ENCODE measurements at places on chromosomes 2 and 18. TPM values are rescaled to one million over a fixed set of nuclear protein-coding genes. Genes with fewer than 3 reads are reported as not detected.

Gene DOK6
- total RNA-seq, result 1.2 TPM

Gene PAIP2B
- total RNA-seq, result 1.6 TPM

Gene FOXD4L1
- total RNA-seq, result 0.12 TPM

Gene TDRD15
- total RNA-seq, result not detected

Gene PNKD
- total RNA-seq, result 24.0 TPM

Gene ABHD1
- total RNA-seq, result under 0.01 TPM

Gene PCARE
- not detected for total RNA-seq

Gene SOWAHC
- 16.3 TPM for total RNA-seq

Gene TNFRSF11A
- 0.25 TPM for total RNA-seq

Gene ERBB4
- under 0.01 TPM for total RNA-seq

Gene TCF7L1
- total RNA-seq, result 2.3 TPM

Gene PLCD4
- total RNA-seq, result 2.6 TPM

Gene SGPP2
- not detected for total RNA-seq

Gene RNF152
- 15.4 TPM for total RNA-seq

Gene VIT
- 0.37 TPM for total RNA-seq

Gene TRIM54
- total RNA-seq, result 0.33 TPM

Gene APLF
- 4.2 TPM for total RNA-seq

Gene EMILIN2
- total RNA-seq, result 8.4 TPM

Gene CNGA3
- total RNA-seq, result not detected

Gene MATN3
- 2.9 TPM for total RNA-seq

Gene REG3A
- total RNA-seq, result not detected

Gene AQP12B
- not detected for total RNA-seq

Gene UGT1A10
- not detected for total RNA-seq

Gene ADNP2
- total RNA-seq, result 22.0 TPM

Gene SERPINB13
- not detected for total RNA-seq

Gene ILKAP
- total RNA-seq, result 22.8 TPM

Gene ASXL3
- total RNA-seq, result 0.87 TPM

Gene KIAA1328
- 9.5 TPM for total RNA-seq

Gene REEP1
- 0.11 TPM for total RNA-seq

Gene SLC35F6
- 36.1 TPM for total RNA-seq

Gene MAPRE3
- 6.6 TPM for total RNA-seq

Data from uterine smooth muscle cell (primary cell).